ENCODE measurements at places on chromosomes 2 and 18.

GRCh38 chr18:830315-830901 is 18.4 kb upstream of the YES1 start:
- no peak for DNase-seq

DNA sequence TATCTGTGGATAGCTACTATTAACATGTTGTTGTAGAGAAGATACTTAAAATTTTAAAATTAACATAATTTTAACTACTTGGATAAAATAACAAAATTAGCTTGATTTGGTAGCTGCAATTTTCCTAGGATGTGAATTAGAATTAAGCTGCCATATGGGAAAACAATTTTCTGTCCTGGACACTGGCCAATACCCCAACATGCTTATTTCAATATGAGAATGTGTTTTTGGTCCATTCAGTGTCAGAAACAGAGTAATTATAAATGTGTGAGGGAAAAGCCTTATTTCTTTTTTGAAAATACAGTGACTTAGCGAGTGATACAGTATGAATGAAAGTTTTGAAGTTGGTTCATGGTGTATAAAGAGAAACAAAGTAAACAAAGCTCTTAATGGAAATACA is 948.3 kb upstream of the GYPC start:
- no peak for DNase-seq

DNA sequence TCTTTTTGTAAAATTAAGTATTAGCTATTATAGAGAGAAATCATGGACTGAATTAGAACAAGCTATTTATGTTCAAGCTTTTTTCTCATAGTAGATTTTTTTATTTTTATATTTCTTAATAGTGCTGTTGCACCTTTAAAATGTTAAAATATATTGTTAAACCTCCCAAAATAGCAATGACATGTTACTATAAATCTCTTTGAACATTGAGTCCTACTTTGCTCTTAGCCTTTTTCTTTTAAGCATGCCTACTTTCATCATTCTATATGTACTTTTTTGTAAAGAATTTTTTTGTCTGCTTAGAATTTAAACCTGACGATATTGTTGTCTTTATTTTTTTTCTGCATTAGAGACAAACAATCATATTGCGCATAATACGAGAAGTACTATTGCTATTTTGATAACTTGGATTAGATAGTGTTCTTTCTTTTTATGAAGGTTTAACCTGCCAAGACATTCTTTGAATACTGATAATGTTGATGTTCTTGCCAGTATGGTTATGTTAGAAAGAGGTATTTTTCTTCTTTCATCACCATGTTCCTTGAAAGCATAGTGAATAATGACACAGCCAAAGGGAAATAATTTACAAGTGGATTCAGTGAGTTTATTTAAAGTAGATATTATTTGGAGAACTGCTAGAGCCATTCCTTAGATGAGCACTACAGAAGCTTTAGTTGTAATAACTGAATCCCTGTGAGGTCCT is 40.6 kb downstream of the PMS1 start:
- DNase-seq, result no peak

GRCh38 chr2:33083699-33084387 is 137.1 kb downstream of the LTBP1 start:
- no peak for DNase-seq

DNA sequence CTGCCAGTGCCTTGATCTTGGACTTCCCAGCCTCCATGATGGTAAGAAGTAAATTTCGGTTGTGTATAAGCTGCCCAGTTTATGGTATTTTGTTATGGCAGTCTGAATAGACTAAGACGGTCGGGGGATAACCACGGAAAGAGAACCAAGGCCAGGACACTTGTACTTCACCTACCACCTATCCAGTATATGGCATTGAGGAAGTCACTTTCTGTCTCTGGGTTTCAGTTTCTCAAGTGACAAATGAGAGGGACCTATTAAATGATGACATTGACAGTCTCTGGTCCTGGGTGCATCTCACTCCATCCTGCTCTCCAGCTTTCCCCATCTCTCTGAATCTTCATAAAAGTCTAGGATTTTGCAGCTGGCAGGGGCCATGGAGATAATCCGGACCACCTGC is 183.8 kb upstream of the MSH6 start:
- no peak for DNase-seq

GRCh38 chr2:102509749-102510148 is 36.7 kb downstream of the SLC9A4 start:
- no peak for DNase-seq

GRCh38 chr2:38875227-38875575 is 533 bp downstream of the DHX57 start:
- DNase-seq, result no peak

DNA sequence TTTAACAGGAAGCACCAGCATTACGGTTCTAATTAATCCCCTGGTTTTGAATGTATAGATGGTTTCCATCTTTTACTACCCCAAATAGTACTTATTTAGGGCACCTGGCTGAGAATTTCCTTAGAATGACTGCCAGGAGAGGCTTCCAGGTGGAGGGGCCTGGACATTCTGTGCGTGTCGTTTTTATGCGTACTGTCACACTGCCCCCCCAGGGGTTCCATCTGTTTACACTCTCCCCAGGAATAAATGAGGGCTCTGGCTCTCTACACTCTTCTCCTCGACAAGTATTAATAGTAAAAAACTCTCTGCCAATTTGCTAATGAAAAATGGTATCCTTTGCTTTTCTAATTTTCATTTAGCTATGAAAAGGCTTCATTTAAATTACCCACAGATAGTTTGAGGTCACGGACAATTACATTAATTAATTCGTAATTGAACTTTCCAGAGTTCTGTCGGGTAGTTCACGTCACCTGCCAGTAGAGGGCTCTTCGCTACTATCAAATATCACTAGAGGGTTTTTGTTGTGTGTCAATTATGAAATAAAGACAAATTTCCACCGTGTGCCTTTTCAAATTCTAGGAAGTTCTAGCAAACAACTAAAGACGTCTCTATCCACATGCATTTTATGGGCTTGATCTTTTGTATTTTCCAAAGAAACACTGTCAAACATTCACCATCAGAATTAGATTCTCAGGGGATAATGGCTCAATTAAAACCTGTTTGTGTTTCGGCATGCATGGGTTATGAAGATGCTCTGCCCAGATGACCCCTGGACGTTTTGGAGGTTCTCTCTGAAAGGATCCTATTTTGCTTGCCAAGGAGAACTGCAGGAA is 88.8 kb upstream of the ASB18 start:
- DNase-seq, result peak; percentile 6

GRCh38 chr2:159133797-159134196 is 152.7 kb downstream of the WDSUB1 start:
- no peak for DNase-seq

DNA sequence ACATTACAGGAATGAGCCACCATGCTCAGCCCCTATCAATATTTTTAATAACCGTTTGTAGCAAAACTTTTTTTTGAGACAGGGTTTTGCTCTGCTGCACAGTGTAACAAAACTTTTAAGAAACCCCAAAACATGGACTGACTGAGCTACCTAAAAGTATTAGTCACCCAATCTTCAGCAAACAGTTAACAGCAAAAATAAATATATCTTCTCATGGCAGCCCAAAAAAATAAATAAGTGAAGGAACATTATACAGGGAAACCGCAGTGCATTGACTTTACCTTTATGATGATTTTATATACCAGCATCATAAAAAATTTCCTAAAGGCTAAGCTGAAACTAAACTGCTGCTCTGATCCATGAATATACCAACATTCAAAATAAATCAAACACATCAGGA is 424.6 kb downstream of the METTL4 start:
- no peak for DNase-seq

DNA sequence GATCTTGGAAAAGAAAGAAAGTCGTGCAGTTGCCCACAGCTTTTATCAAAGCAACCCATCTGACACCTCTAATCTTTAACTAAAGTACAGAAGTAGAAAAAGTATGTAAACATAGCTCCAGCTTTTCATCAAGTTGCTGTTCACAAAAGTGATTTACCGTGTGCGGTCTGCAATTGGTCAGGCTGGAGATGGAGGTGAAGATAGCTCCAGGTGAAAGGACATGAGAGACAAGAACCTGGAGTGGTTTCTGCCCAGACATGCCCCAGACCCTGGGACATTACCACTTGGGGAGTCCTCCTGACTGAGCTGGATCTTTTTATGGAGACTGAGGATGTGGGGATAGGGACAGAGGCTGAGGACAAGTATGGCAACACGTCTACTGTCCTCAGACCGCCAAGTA is 82.7 kb downstream of the LAMA1 start:
- DNase-seq, result no peak

DNA sequence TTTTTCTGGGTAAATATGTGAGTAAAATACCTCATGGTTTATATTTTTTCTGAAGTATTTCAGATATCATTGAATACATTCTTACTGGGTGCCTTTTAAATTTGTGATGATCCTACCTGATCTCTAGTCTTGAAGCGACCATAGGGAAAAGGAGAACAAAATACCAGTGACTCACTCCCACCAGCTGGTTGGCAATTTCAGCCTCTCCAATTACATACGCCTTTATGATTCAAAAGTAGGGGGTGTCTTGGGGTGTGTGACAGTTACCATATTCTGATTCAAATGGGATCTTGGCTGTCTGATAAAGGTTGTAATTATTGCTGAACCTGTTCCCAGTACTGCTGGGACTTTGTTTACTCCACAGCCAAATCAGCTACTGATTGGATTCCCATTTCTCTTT is 175.9 kb upstream of the NXPH2 start:
- no peak for DNase-seq

GRCh38 chr18:37628470-37629220 is 63.0 kb upstream of the CELF4 start:
- no peak for DNase-seq
